Umbilical cord (tissue), 2 donors: ENCODE measurements at places on chromosomes 4 and X. TPM values are rescaled to one million over a fixed set of nuclear protein-coding genes. Genes with fewer than 3 reads are reported as not detected.

The FGFR3 gene
- total RNA-seq: 66.2 TPM

The TIMP1 gene
- total RNA-seq: 109 TPM

DNA sequence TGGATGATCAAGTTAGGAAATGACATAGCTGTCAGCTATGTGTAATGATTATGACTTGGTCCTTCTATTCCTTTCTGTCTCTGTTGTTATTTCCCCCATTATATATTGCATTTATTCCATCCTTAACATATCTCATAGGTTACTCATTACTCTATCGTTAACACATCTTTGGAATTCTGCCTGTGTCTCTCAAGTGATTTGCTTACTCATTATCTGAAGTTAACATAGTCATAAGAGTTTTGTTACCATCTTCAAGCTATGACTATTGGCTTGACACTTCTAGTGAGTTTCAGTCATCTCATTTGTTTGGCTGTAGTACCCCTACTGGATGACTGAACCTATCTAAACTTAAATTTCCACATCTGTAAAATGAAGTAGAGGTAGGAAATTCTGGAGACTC is 286.1 kb upstream of the PPP1R2C start:
- no peak for DNase-seq

GRCh38 chr4:130825284-130825683 is 1729.3 kb downstream of the C4orf33 start:
- no peak for DNase-seq

DNA sequence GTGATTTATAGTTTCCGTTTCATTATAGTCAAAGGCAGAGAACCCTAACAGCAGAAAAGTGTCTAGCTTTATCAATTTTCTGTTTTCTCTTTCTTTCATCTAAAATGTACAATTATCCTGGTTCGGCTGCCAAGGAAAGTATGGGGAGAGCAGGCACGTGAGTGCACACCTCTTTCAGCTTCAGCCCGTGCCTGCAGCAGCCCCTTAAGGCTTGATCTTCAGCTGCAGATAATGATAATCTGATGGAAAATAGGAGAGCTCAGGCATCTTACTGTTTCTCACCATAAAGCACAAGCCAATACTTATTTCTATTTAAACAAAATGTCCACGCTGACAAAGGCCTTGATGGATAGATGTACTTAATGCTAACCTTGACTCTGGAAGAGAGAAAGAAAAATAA is 334.4 kb downstream of the UNC5C start:
- DNase-seq: no peak

GRCh38 chr4:81039351-81039972 is 9.0 kb downstream of the BMP3 start:
- no peak for DNase-seq

- no peak for DNase-seq
Observed at GRCh38 chrX:16454926-16455325, 195.0 kb upstream of the S100G start.

The PRR27 gene
- 7.7 TPM for total RNA-seq
